Dermis blood vessel endothelial cell (primary cell): ENCODE measurements at places on chromosomes 3 and 15.

DNA sequence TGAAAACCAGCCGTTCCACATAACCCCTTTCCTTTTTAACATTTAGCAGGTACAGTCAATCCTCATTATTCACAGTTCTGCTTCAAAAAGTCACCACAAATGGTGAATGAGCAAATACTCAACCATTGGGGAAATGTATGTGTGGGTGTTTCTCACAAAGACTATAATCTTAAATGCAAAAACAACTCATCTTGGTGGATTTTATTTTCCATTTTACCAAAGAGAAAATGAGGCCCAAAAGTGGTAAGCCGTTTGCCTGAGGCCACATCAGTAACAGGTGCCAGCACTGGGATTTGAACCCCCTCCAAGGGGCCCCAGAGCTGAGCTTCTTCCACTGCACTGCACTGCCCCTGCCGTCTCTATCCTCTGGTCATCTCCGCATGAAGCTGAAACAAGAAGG lies 208.8 kb downstream of the OSBPL10 start:
- DNase-seq = no peak

GRCh38 chr15:83207009-83207659 lies 489 bp downstream of the HDGFL3 start:
- DNase-seq = peak; percentile 60

- no peak for DNase-seq
These were observed 29.0 kb downstream of the ADCY5 start for GRCh38 chr3:123419850-123420297.

- DNase-seq = no peak
These were observed 167.9 kb upstream of the CTNNB1 start for GRCh38 chr3:41031401-41031800.

GRCh38 chr3:51557993-51558392 lies 19.5 kb downstream of the RAD54L2 start:
- DNase-seq = no peak

DNA sequence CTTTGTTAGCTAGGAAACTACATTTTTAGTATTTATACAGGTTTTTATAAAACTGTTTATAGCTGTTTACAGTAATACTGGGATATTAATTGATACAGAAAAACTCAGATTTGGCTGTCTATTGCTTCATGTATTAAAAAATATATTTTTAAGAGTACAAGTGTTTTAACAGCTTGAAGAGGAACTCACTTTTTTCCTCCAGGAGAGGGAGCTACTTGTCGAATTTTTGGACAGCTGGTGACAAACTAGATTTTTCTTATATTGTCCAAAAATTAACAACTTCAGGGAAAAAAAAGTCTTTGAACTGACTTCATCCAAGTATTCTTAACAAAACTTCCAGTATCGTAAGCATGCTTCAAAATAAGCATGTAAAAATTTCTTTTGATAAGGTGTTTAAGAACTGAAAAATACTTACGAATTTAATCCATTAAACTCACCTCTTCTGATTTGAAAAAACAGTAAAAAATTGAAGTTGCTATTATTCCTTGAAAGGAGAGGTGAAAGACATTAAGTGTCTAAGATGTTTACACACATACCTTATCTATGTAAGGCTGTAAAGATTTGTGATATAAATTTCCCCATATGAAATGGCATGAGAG lies 4.0 kb downstream of the DIPK2A start:
- DNase-seq = peak; percentile 73

GRCh38 chr3:53824795-53825194 lies 21.4 kb downstream of the CHDH start:
- DNase-seq = no peak

DNA sequence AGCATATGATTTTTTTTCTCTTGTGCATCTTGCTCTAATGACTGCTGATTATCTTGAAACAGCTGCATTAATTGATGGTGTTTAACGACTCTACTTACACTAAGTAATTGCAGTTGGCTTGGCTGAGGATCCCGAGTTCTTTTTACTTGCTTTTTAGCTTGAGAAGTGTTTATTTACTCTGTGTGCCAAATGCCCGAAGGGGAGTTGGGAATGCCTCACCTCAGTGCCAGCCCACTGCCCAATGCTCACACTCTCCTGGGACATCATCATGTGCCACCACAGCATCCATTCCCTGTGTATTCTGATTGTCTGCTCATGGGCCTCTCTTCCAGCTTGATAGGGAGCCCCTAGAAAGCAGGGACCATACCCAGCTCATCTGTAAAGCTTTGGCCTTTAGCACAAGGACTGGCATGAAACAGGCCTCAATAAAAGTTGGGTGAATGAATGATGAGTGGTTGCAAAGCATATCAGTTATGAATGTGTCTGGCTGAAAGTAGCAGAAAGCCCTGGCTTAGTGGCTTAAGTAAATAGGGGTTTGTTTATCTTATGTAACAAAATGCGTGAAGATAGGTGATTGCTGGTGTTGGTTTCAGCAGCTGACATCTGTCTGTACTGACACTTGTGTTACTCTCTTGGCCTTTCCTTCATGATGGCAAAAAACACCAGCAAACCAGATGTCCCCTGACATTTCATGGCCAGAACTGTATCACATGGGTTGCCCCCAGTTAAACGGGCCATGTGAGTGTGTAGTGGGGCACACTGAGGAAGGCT lies 8.1 kb downstream of the PXYLP1 start:
- DNase-seq = no peak

- peak; percentile 72 for DNase-seq
These were observed at the start of gene SEMA6D for GRCh38 chr15:47717036-47717612. TSS of gene SEMA6D (plus strand) at chr15:47717505. CDS start at chr15:47759799, 42,294 bp downstream.

DNA sequence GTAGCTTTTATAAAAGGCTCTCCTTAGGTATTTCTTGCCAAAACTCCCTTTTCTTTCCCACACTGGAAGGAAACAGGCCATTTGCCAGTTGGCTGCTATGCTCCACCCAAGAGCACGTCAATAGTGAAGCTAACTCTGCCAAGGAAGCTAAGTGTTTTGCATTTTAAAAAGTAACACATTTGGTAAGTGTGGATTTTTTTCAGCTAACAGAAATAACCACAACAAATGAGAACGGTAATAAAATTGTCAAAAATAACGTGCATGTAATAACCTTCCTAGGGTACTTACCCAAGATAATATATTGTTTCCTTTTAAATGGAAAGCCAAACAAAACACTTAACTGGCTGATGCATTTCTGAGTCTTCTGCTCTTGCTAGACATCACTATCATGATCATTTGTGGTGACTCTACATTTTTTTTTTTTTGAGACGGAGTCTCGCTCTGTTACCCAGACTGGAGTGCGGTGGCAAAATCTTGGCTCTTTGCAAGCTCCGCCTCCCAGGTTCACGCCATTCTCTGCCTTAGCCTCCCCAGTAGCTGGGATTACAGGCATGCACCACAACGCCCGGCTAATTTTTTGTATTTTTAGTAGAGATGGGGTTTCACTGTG lies 4.6 kb downstream of the DPP8 start:
- DNase-seq = peak; percentile 74

DNA sequence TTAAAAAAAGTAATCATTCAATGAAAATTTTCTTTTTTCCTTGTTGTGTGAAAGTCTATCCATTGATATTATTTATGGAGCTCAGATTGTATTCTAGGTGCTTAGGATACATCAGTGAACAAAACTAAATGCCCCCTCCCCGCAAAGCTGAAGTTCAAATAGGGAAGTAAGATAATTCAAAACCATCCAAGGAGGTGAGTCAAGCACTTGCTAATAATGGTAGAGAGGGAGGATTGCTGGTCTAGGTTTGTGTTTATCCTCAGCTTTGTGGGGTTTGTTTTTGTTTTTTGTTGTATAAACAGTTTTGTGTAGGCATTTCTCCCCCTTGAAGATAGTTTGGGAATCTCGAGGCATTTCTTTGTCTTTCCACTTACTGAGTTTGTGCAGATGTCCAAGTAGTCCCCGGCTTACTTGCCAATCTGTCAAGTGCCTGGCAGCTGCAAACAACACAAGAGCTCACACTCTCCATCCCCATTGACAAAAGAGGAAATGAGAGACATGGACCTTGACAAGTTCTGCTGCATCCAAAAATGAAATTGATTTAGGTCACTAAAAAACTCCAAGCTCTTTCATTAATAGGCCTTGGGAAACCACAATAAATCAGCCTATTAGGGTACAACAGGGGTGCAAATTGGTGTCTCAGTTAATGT lies 575.8 kb upstream of the TBL1XR1 start:
- no peak for DNase-seq

GRCh38 chr3:46102059-46102779 lies 74.9 kb upstream of the XCR1 start:
- no peak for DNase-seq

DNA sequence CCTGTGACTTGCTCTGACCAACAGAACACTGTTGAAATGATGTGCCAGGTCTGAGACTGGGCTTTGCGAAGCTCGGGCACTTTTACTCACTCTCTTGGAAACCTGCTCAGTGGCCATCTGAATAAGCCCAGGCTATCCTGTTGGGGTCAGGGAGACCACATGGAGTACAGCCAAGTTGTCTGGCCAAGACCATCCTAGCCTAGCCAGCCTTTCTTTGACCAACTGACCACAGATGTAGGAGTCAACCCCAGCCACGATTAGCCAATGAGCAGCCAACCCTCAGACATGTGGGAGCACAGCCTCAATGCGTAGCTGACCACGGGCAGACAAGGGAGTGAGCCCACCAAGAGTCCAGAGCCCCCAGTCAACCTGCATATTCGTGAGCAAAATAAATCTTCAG lies 26.1 kb downstream of the CCR9 start:
- DNase-seq = no peak

DNA sequence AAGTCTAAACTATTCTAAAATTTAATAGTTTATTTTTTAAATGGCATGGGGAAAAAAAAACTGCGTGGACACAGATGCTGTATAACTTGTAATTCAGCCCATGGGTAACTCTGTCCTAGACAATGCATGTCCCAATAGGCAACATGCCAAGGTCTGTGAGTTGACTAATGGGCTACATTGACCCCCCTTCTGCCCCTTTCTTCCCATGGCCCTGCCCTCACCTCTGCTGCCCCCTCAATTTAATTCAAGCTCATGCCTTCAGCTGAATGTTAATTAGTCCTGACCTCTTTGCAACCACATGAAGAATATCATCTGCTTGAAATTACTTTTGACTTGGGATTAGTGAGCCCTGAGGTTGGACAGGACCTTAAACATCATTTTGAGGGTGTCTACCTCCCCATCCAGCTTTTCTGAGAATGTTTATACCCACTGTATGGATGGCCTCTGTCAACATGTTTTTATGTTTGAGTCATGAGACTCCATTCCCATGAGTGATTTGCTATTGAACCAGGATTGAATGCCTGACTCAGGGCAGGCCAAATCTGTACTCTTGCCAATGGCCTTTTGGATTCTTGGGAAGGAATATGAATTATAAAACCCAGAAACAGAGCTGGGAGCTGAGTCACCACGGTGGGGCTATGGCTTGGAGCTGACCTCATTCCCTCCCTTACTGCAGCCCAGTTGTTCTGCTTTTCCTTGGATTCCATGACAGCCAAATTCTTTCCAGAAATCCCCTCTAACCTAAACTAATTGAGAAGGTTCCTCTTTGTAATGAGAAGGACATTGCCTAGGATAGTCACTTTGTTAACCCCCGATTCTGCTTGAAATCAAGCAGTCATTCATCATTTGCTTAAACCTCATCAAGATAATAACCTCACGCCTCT lies 33.5 kb upstream of the PDE8A start:
- DNase-seq = peak; percentile 86

DNA sequence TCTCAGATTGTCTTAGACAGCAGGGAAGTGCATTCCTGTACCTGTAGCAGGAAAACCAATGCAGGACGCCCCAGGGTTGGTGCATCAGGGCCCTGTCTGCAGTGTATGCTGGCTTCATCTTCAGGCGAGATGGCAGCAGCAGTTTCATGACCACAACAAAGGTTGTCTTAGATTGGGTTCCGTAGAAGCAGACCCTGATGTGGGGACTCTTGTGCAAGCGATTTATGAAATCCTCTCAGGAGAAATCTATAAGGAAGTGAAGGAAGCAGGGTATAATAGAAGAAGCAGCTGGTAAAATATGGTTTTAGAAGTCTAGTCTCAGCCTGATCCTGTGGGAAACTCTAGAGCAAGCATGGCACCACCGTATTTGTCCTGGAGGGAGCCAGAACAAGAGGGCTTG lies 25.0 kb downstream of the DNAH1 start:
- no peak for DNase-seq

GRCh38 chr3:132549890-132550578 lies 47.0 kb upstream of the ACKR4 start:
- peak; percentile 56 for DNase-seq

DNA sequence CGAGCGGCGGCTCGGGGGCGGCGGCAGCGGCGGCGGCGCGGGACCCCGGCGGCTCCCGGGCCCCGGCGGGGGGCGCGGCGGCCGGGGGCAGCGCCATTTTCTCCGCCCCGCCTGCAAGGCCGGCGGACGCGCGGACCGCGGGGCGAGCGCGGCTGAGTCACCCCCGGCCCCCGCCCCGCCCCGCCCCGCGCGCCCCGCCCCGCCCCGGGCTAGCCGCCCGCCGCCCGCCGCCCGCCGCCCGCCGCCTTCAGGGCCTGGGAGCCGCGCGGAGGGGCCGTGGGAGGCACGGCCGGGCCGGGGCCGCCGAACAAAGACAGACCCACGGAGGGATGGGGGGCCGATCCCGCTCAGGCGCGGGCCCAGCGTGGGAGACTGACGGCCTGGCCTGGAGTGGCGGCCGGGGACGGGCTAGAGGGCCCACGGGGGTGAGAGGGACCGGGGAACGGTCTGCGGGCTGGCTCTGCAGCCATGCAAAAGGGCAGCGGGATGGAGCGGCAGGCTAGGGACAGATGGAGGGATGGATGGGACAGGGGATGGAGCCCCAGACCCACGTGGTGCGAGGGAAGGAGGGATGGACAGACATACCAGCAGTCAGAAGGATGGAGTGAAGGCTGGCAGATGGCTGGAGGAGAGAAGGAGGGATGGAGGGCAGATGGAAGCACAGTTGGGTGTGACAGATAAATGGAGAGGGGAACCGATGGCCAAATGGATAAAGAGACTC lies at the start of gene EIF4E3:
EIF4E3 (minus strand) TSS at position 132 of the 721 bp plus-strand sequence; CDS start at position 97, 35 bp downstream.
- DNase-seq = peak; percentile 49

- DNase-seq = no peak
These were observed 53.1 kb downstream of the CLDN1 start for GRCh38 chr3:190269101-190269500.

DNA sequence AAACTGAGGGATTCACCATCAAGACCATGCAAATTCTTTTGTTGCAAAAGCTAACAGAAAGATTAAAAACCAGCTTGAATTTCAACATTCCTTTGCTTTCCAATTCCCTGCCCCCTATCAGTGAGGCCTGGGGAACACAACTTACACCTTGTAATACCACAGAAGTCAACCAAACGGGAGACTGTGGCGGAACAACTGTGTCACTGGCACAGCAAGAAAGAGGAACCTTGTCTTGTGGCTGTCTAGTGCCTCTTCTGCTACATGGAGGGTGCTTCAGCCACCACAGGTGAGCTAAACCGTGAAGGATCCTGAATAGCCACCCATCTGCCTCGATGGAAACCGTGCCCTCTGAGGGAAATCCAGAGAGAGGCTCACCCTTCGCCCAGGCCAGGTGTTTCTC lies 11.4 kb downstream of the CCDC12 start:
- DNase-seq = no peak

DNA sequence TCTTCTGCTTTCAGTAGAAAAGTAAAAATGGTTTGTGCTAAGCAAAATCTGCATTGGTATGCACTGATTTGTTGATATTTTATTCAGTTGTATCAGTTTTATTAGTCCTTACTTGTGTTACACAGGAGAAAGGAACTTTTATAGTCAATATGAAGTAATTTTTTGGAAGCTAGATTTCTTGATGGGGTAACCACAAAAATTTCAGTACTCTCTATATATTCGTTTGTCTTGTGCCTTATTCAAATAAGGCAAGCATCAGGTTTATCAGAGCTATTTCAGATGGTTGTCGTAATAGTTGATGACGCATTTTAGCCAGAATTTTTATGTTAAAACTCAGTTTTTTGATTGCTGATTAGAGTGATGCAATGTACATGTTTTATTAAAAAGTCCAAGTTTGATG lies 50.7 kb upstream of the NIPA1 start:
- no peak for DNase-seq

GRCh38 chr3:113151461-113152031 lies 59.8 kb upstream of the BOC start:
- DNase-seq = no peak
